Cortex of kidney (tissue), 1 donor: ENCODE measurements at places on chromosomes 11 and 22.

- no peak for DNase-seq
Observed at GRCh38 chr22:17121233-17122195, at the start of gene TMEM121B. TMEM121B (minus strand) TSS chr22:17121360; CDS start chr22:17121127, 233 bp downstream.

DNA sequence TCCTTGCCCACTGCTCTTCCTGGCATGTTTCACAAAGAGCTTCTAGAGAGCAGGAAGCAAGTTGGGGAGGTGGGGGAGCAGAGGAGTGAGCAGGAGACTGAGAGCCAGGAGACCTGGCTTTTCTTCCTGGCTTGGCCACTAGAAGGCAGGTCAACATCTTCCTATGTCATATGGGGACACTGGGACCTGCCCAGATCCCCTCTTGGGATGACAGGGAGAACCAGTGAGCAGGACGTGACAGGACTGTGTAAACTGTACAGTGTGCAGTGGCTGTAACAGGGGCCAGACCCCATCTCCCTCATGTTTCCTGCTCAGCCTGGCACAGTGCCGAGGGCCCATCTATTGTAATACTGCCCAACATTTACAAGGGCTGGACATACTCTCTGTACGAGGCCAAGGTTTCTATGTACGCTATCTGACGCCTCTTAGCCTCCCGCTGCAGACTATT, 29.4 kb downstream of the GDPD5 start:
- DNase-seq = no peak

DNA sequence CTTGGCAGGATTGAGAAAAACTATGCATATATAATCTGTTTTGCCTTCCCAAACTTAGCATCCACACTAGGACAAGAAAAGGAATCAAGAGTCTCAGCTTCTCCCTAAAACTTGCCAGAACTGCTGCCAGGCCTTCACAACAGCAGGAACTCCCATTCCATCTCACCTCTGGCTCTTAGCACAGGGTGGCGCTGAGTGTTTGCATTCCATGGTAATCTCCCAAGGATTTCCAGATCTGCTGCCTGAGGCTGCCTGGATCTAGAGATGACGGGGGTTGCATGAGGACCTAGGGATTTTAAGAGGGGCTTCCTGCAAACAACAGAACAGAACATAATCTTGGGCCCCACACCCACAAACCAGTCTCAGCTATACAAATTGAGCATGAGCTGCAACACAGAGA, 87.1 kb upstream of the OPCML start:
- no peak for DNase-seq

GRCh38 chr22:41838842-41839618, 6.1 kb downstream of the SREBF2 start:
- no peak for DNase-seq

GRCh38 chr11:96335388-96335787, 7.6 kb downstream of the MAML2 start:
- no peak for DNase-seq

DNA sequence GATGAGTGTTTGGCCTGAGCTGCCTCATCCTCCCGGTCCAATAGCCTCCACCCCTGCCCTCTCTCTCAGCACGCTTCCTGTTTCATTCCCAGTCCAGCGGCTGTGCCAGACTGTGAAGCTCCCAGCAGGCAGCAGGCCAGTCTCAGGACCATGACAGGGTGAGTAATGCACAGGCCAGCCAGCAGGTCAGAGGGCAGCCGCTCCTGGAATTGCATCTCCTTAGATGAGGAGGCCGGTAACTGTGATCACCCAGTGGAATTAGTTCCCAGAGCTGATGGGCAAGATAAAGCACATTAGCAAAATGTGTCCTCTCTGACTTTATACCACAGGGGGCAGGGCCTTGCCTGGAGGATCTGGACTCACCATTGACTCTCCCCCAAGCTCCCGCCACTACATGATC, 251.2 kb downstream of the ETS1 start:
- DNase-seq = no peak

GRCh38 chr11:991711-992307, 44.7 kb downstream of the MUC6 start:
- no peak for DNase-seq

DNA sequence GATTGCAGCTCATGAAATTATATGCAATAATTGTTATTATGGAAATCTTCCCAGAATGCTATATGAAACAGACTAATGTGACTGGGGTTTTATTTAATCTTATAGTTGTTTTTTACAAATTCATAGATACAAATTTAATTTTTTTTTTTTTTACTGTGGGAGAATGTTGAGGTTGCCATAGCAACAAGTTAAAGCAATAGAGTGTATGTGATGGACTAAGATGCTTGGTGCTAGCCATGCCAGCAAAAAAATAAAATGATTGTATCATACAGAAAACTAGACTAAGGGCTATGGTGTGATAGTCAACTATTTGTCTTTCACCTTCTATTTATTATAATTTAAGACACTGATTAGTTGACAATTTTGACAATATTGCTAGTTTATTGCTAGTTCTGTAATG, 163.2 kb upstream of the BLID start:
- DNase-seq = no peak

DNA sequence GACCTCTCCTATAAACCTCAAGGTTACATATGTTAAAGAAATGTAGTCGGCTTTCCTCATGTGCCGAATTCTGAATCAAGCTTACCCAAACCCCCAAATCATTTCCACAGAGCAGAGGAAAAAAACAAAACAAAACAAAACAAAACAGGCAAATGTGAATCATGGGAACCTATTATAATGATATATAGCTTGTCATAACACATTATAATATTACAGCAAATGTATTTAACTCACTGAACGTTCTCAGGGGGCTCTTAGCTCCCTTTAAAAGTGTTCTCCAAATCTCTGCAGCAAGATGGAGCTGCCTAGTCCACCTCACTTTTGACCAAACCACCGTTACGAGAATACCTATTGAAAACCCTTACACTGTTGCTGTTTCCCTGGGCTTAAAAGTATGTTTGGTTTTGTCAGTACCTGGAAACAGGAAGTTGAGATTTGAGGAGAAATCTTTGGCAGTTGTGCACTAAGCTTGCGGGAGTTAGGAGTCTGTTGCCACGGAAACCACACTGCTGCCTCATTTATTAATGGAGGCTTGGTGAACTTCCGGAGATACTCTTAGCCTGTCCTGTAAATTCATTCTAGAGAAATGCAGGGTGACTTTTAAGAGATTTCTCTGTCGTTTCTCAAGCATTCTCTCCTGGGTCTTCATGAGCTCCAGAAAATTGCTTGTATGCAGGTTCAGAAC, 167.0 kb upstream of the RASSF10 start:
- DNase-seq = no peak

GRCh38 chr22:28172892-28173670, 254.0 kb upstream of the PITPNB start:
- no peak for DNase-seq

DNA sequence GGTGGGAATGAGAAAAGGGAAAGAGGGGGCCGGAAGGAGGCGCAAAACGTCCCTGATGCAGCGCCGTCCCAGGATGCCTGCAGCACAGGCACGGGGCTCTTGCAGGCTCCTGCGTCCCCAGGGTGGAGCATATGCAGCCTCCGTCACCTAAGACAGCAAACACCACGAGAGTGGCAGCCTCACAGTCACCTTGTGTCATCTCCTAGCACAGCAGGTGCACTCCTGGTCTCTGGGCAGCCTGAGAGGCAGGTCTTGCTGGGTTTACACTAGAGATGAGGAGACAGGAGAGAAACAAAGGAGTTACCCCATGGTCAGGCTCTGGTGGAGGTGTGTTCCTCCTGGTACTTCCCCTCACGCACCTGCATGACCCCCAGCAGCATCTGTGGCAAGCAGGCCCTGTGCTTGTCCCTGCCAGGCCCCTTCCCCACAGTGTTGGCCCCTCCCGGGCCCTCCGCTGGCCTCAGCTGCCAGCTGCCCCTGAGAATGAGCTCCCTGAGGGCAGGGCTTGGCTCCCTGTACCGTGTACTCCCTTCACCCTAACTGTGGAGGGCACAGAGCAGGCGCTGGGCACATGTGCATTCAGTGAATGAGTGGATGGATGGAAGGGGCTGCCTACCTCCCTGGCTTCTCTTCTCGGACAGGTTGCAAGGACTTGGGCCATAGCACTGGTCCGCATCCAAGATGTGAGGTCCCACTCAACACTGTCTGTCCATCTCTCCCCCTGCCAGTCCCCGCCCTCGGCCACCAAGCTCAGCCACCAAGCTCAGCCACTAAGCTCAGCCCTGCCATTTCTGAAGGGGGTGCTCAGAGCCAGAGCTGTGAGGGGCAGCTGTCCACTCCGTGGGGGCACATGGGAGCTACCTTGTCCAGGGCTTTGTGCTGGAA, 988.6 kb downstream of the BRD1 start:
- no peak for DNase-seq

DNA sequence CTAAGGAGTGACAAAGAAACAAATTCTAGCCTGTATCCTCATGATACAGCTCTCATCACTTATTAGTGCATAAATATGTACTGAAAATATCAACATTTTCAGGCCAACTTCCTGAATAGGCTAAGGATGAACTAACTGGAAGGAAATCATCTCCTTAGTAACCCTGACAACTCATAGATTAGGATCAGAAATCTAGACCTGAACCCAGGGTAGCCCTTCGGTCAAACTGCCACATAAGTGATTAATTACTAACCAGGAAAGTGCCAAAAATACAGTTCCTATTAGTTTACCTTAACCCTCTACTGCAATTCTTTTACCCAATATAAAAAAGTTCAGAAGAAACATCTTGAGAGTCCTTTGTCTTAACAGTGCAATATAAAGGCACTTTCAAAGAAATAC, 40.0 kb downstream of the AMBRA1 start:
- no peak for DNase-seq

DNA sequence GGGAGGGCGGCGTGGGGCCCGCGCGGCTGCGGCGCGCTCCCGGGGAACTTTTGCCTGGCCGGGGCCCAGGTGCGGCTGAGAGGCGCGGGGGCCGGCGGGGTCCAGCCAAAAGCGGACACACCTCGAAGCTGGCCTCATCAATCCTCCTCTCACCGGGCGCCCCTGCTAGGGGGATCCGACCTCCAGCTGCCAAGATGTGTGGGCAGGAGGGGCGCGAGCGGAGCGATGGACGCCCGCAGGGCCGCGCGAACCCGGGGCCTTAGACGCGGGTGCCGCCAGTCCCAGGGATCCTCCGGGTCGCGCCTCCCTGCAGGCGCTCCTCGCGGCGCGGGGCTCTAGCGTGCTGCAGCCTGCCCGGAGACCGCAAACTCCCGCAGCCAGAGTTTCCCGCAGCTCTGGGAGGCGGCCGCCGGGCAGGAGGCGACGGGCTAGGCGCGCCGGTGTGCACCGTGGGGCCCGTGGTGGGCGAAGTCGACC, 785 bp downstream of the IGSF9B start:
- no peak for DNase-seq

- DNase-seq = no peak
Observed at GRCh38 chr11:64163951-64164350, 2.0 kb downstream of the MACROD1 start.

- DNase-seq = no peak
Observed at GRCh38 chr11:3623121-3623520, 18.7 kb downstream of the ART5 start.

- no peak for DNase-seq
Observed at GRCh38 chr22:42194104-42194851, 63.7 kb upstream of the CYP2D6 start.
